ENCODE measurements at places on chromosomes 16 and 17.
A peak's percentile ranks its signal among the peaks of the same experiment; 100 is the strongest.

DNA sequence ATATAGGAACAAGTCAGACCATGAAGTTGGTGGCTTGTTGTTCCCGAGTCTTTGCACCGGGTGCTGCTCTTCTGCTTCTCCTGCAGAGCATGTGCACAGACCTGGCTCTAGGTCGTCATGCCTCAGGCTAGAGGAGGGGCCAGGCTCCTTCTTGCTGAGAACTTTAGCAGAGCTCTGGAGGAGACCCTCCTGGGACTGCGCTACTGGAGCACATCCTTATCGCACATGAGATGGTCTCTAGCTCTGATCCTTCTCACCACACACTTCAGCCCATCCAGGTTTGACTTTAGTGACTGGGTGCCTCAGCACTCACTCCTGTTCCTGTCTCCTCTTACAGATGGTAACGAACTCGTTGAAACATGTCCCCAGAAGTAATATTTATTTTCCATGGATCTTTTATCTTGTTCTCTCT is 14.9 kb downstream of the FOXK2 start:
- DNase-seq = no peak

DNA sequence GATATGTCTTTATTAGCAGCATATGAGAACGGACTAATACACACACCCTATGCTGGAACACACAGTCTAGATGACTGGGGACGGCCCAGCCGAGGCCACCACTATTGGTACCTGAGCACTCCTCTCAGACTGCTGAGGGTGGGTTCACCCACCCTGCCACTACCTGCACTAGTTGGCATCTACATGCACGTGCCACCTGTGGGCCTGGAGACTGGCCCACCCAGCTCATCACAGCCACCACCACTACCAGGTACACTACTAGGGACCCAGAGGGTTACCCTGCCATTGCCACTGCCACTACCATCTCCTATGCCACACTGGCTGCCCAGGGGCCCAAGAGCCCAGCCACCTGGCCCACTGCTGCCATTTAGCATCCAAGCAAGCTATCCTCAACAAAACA is 32.5 kb downstream of the MEAK7 start:
- DNase-seq = no peak

- no peak for DNase-seq
Measured at GRCh38 chr17:5121186-5121841, 5.5 kb downstream of the USP6 start.

- no peak for DNase-seq
Measured at GRCh38 chr17:19316761-19317358, 45.7 kb downstream of the B9D1 start.

GRCh38 chr17:74671031-74671771 is 41.5 kb downstream of the CD300LF start:
- DNase-seq = no peak

DNA sequence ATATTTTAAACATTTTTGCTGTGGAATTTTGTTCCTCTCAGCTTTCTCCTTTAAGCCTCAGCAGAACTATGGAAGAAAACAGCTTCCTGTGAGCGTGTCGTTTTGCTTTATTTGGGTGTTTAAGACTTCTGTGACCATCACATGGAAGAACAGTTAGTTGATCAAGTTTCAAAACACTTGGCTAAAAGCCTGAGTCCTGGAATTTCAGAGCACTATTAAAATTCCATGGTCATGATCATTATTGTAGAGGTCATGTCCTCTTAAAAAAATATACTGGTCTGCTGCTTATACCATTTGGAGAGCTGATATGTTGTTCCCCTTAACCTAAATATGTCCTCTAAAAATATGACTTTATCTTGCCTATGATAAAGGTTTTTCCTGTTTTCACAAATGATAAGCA is 12.6 kb upstream of the CDR2 start:
- DNase-seq = no peak

DNA sequence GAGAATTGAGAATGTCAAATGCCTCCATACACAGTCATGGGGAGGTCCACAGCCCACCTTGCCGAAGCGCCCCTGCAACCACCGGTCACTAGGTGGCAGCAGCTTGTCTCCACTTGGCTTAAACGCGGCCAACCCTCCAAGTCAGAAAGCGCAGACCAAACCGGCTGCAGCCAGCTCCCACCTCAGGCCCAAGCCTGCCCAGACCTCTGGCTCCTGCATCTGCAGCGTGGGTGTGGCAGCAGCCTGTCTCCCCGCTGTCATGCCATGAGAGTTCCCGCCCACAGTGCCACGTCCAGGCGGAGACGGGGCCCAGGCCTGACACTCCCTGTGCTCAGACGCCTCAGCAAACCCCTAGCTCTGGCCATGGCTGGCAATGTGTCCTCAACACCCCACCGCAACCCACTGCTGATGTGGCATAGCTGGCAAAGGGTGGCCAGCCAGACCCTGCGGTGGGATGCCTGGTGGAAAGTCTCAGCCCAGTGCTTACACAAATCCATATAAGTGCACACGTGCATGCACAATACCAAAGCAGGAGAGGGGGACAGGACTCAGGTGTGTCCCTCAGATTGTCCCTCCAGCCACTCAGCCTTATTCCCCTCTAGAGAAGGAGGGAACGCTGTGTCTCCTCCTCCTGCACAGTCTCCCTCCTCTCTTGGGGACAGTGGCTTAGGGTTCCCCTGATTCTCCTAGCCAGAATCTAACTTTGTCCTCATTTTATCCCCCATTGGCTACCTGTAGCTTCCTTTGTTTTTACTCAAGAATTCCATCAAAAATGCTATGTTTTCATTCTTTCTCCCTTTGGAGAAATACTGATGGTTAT is 10.9 kb downstream of the COPZ2 start:
- peak; percentile 97 for DNase-seq

DNA sequence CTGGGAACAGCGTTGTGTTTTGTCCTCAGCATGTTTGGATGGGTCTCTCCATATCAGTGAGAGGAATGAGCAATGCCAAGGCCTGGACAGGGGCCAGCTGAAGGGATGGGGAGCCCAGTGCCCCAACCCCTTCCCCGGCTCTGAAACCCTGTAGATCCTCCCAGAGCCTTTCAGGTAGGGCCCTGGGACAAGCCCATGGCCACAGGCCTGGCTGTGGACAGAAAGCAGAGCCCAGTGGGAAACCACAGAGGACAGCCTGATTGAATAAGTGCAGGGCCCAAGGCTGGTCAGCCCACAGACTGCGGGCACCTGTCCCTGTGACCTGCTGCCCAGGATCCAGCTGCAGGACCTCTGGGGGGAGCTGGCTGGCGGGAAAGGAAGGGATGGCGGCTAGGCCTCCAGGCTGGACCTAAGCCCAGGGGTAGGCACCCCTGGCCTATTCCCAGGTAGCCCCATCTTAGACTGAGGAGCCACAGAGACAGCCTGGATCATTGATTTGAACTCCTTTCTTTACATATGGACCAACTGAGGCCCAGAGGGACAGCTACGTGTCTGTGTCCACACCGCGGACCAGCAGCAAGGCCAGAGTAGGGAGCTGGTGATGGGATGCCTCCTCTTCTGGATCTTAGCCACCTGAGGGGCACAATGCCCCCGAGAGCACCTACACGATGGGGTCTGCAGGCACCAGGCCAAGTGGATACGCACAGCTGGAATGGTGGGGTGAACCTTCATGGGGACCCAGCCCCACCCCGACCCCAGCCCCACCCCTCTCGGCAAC is 1.3 kb downstream of the CCDC102A start:
- no peak for DNase-seq

GRCh38 chr17:32998111-32998886 is 6.7 kb downstream of the SPACA3 start:
- DNase-seq = peak; percentile 40

DNA sequence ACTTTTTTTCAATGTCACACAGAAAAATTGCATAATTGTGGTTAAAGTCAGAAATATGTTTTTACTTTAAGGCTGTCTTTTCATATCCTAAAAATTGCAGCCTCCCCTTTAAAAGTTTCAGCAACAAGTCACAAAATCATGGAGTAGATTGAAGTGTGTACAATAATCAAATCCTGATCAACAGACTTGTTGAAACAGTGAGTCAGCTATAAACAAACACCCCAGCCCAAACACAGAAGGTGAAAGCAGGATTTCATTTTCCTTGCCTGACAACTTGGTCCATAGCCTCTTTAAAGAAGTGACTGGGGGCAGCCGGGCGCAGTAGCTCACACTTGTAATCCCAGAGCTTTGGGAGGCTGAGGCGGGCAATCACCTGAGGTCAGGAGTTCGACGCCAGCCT is 59.9 kb downstream of the WNT3 start:
- no peak for DNase-seq

DNA sequence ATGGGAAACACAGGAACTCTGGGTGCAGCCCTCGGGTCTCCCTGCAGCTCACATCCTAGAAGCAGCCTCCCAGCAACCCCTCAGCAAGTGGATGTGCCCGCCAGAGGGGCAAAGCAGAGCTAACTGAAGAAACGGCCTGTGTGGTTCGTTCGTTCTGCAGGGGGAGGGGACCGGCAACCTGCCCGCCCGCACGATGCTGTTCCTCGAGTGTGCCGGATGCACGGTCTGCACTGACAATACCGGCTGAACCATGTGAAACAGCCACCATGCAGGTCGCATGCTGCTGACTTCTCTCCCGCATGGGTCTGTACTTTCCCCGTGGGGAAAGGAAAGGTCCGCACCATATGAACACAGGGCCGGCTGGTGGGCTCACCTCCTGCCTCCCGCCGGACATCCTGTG is 25.3 kb upstream of the C16orf95 start:
- DNase-seq = no peak

DNA sequence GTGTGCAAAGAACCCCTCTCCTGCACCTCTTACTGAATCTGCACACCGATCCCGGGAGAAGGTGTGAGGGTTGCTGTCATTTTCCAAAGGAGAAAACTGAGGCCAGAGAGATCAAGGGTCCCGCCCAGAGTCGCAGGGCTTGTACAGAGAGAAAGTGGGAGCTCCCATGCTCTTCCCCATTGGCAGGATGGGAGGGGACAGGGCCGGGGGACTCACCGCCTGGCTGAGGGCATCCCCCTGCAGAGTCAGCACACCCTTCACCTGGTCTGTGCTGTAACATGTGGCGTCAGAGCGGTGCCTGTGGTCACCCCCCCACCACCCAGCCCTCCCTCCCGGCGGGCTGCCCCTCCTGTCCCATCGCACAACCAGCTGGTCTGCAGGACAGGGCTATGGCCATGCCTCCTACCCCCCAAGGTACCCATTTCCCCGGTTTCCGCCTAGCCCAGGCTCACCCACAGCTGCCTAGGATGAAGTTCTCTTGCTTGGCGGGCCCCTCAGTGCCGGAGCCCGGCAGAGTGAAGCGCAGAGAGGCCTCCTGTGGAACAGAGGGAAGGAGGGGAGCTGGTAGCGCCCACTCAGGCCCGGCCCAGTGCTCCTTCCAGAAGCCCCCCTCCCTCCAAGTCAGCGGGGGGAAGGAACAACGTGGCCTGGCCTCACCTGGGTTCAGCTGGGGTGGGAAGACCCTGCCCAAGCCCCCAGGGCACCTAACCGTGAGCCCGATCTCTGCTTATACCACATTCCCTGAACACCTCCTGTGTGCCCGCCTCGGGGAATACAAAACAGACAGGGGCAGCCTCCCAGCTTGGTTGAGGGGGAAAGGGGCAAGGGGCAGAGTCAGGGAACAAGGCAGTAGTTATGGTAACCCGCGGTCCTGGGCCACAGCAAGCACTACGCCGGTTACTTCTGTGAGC is 1.1 kb downstream of the ROGDI start:
- no peak for DNase-seq

DNA sequence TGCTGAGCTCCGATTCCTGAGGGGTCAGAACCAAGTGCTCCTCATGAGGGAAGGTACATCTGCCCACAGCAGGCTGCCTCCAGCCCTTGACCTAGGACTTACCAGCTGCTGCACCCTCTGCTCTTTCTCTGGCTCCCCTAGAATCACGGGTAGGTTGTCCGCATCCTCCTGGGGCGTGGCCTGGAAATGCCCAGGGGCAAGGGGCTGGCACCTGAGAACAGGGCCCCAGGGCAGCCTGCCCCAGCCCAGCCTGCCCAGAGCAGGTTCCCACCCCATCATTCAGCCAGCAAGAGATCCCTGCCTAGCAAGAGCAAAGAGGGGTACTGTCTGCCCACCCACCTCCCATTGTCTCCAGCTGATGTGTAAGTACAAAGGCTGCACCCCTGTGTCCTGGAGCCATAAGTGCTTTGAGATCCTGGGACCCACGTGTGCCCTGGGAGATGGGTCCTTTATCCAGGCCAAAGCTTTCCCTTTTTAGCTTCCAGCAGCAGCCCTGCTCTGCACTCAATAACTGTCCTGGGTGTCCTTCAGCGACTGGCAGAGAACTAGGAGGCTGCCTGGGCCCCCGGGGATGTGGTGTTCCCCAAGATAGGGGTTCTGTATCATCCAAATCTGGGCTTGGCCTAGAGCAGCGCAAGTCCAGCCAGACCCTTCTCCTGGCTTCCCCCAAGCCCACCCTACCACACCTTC is 5.1 kb downstream of the TSPOAP1 start:
- DNase-seq = no peak

DNA sequence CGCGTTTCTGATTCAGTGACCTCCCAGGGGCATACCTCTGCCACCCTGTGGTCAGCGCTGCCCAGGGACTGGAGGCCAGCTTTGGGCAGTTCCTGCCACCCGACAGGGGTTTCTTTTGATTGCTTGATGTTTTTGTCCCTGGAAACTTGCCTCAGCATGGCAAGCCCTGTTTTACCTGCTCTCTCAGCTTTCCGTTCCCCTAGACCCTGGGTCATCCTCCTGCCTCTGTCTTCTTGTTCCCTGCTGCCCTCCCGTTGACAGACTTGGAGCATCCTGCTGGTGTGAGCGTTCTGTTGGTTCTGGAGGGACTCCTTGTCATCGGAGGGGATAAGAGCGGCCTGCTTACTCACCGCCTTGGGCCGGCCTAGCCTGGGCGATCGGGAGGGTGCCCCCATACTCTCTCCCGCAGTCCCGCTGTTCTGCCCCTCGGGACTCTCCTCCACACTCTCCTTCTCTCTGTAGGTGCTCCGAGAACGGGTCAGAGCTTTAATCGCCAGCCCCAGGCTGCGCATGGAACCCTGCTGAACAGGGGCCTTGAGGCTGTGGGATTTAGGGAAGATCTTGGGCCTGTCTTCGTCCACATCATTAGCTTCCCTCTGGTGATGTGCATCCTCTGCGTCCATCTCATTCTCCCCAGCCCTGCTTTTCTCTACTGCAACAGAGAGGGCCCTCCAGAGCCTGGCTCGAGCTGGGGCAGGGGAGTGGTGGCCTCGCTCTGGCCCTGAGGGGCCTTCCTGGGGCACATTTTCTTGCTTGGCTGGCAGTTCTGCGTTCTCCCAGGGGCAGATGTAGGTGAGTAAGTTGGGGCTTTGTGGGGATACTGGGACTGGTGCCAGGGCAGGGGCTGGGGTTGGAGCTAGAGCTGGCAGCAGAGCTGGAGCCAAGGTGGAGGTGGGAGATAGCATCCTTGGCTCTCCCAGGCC is 13.7 kb downstream of the GPR179 start:
- no peak for DNase-seq

GRCh38 chr16:56637814-56638750 is at the start of gene MT1A:
Gene MT1A (plus strand): TSS chr16:56638666. CDS start chr16:56638739, 73 bp downstream.
- DNase-seq = no peak
